ENCODE measurements at places on chromosomes 11 and 22.

GRCh38 chr11:92443199-92443598 lies 218.6 kb downstream of the FAT3 start:
- DNase-seq, result no peak

- DNase-seq, result no peak
Observed at GRCh38 chr22:17847360-17848078, 73.2 kb upstream of the BID start.

DNA sequence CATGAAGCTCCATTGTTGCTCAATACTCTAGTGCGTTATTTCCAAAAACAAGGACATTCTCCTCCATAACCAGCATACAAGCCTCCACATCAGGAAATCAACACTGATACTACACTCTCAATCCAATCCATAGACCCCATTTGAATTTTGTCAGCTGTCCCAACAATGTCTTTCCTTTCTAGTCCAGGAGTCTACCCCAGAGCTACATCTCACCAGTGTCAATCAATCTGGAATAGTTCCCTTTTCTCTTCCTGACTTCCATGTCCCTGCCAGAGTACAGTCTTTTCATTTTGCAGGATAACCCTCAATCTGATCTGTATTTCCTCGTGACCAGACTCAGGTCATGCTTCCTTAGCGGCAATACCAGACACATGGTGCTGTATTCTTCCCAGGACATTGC lies 43.0 kb downstream of the TCF20 start:
- no peak for DNase-seq

DNA sequence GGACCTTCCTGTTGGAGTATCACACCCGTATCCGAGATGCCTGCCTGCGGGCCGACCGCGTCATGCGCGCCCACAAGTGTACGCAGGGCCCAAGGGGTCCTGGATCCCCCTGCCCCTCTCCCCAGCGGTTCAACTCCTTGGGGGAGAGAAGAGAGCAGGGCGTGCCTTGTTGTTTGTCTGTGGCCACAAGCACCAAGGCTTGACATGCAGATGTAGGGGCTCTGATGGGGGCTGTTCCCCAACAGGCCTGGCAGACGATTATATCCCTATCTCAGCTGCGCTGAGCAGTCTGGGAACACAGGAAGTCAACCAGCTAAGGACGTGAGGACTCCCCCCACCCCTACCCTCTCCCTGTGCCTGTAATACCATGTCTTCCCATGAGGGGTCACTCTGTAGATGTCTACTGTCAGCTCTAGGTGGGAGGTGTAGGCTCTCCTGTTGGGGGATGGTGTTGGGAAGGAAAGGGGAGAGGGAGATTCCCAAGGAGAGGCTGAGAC lies 6.8 kb downstream of the CFL1 start:
- no peak for DNase-seq

DNA sequence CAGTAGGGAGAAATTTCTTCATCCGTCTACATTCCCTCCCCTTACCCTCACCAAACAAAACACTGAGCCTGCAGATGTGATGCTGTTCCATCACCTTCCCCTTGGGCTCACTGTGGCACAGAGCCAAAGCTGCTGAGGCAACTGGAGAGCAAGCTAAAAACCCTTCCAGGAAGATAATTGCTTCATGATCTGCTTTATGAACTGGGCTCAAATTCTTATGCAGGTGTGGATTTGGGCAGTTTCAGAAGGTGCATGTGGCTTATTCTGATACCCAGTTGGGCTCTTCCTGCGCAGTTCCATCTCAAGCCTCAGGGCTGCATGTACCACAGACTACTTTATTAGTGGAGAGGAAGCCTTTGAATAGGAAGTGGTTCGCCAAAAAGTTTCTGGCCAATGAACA lies 58.3 kb downstream of the AAMDC start:
- DNase-seq, result no peak

- DNase-seq, result no peak
Observed at GRCh38 chr11:26285608-26286007, 46.3 kb upstream of the ANO3 start.

- peak; percentile 80 for DNase-seq
Observed at GRCh38 chr22:24208012-24208749, 26.9 kb downstream of the SUSD2 start.

- DNase-seq, result no peak
Observed at GRCh38 chr11:74730571-74731260, 510 bp downstream of the CHRDL2 start.

DNA sequence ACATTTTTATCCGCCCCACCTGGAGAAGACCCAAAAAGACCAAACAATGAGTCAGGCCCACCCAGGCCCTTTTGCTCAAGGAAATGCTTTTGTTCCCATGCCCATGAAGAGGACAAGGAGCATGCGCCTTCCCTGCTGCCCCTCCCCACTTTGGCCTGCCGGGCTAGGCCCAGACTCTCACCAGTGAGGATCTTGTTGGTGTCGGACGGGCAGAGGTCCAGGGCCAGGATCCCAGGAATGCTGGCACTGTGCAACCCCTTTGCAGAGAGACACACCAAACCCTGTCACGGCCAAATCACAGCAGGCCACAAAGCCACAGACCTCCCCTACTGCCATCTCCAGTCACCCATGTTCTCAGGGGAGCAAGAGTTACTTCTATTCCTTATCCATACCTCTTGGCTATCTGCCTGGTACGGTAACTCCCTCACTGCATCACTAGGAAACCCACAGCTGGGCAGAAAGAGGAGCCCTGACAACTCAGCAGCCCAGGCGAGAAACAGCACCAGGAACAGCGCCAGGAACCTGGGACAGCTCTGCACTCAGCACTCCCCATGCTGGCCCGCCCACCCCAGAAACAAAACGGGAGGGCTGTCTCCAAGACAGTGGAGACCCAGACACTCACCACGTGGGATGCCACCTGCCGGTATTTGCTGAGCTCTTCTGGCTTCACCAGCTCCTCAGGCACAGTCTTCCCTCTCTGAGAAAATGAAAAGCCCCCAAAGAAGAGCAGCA lies 5.5 kb downstream of the PRPF19 start:
- DNase-seq, result no peak

DNA sequence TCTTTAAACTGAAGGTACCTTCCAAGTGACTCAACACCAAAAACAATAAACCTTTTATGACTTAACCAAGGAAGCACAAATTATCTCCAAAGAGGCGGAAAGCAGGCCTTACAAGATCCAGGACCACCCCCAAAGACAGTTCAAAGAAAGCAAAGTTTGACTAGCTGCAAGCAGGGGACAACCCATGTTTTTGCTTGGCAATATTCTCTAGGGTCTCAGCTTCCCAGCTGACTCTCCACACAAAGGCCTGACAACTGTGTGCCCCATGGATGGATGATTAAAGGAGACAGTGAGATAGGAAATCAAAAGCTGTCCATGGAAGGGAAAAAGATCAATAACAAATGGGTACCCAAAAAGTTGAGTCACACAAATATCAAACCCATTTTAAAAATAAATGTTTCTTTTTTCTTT lies 232.2 kb downstream of the DDX10 start:
- DNase-seq, result peak; percentile 9

DNA sequence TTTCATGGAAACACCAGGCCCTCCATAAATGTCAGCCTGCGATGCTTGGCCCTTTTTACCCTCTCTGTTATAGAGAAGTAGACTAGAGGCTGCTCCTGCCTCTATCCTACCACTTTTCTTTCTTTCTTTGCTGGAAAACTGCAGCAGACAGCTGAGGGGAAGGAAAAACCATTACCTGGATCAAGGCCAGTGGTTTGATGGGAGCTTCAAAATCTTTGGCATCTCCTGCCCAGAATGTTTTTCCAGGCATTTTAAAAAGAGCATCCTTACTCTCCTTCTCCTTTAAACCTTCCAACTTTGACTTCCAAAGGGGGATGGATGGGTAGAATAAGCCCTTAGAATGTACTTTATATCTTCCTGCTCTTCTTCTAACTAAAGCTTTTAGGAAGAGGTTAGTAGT lies 44.9 kb downstream of the EXT2 start:
- no peak for DNase-seq

DNA sequence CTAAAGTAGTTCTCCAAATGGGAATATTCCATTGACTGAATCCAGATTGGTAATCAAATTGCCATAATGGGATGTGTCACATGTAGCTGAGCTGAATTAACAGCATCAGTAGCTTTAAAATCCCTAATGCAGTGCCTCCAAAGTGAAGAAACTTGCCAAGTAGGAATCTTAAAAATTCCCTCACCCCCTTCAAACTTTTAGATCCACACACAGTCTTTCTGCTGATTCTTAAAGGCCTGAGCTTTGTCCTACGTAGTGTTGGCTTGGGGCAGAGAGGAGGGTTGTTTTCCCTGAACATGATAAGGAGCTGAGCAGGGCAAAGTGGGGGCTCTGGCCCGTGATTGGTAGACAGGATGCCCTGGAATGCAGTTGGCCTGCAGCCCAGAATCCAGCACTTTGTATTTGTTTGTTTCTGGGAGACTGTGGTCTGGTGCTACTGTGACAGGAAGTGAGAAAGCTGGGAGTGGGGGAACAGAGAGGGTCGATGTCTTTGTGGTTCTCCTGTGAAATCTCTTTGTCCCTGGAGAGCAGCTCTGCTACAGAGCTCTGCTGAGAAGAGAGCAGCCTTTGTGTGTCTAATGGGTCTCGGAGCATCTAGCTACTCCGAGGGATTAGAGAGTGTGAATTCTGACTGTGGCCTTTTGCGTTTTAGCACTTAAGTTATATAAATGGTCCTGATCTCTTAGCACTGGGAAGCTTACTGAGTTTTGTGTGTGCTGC lies 16.9 kb downstream of the CTNND1 start:
- peak; percentile 92 for DNase-seq
